ENCODE measurements at places on chromosomes 16 and 17.

- DNase-seq, result no peak
Observed at GRCh38 chr17:39399791-39400190, 1.6 kb downstream of the FBXL20 start.

DNA sequence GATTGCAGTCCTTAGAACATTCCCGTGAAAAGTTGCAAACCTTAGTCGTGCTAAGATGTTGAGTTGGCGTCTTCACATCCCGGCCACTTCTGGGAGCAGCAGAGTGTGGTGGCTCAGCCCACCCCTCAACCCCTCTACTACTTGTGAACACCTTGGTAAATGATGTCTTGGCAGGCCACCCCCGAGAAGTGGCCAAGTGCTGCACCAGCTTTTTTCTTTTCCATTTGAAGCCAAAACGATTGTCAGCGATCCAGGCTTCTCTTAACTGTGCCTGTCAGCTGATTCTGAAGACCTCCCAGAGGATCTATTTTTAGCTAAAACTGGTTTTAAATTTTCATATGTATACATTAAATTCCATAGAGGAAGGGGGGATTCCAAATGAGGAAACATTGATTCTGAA, 247.5 kb downstream of the CDH13 start:
- DNase-seq, result no peak

GRCh38 chr16:69465083-69465721, 40.8 kb downstream of the CYB5B start:
- no peak for DNase-seq

GRCh38 chr17:82820278-82821251, 19.3 kb downstream of the ZNF750 start:
- DNase-seq, result no peak

DNA sequence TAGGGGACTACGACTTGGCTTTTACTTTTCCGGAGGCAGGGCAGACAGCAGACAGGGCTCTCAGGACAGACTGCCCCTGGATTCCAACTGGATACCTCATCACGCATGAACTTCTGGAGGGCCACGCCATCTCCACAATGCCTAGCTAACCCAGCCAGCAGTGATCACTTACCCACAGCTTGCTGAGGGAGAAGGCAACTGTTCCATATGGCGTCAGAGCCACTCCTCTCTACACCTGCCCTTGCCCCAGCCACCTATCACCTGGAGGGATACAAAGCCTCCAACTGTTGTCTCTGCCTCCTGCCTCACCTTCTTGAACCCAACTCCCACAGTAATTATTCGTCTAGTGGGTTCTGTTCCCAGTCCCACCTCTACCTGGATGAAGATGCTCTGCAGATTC, 8.8 kb downstream of the MYO19 start:
- DNase-seq, result no peak

- DNase-seq, result no peak
Observed at GRCh38 chr16:86576591-86577313, 1.6 kb upstream of the FOXL1 start.

DNA sequence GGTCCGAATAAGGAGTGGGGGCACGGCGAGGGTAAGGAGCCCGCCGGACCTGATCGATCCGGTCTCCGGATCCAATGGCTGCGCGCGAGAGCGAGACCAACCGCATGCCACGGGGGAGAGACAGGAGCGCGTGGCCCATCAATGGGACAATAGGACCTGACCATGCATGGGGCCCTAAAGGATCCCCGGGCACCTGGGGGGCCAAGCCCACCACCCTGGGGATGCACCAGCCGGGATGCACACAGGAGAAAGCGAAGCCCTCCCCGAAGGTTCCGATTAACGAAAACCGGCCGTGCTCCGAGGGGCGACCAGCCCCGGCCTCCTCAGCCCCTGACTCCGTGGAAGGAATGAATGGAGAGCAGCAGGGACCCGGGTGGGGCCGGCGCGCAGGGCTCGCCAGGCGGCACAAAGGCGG, 525 bp downstream of the JPT1 start:
- no peak for DNase-seq

DNA sequence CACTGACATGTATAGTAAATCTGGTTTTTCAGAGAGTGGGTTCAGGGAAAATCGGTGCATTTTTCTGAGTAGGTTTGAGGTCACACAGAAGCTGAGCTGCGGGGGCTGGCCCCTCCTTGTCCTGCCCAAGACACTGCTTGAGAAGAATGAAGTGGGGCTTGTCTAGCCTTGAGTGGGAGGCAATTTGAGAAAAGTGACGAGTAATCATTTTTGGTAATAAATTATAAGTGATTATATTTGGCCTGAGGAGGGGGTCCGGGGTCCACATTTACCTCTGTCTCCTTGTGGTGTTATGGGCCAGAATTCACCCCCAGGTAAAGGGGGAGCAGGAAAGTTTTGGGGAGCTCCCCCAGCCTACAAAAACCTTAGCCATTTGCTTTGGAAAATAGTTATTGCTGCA, 28.1 kb downstream of the WFDC1 start:
- no peak for DNase-seq

DNA sequence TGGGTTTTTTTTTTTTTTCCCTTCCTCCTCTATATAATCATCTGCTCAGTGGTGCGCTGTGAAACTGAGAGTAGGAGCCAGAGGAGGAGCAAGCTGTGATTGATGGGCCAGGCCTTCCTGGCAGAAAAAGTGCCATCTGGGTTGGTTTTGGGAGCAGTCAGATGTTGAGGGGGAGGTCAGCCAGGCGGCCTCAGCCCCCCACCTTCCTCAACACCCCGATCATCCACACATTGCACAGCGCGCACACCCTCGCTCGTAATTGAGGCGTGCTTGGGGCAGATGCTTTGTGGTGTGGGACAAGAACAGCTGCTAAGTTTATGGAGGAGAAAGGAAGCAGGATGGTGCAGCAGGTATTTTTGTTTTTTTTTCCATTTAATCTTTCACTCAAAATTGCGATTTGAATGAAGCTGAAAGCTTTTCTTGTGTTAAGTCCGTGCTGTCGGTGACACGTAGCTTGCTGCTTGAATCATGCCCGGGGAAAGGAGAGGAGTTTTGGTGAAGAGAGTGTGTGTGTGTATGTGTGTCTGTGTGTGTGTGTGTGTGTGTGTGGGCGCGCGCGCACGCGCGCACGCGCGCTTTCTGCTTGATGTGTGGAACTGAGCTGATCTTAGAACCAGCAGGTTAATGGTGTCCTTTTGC, 177.4 kb downstream of the RBFOX1 start:
- DNase-seq, result no peak

- no peak for DNase-seq
Observed at GRCh38 chr17:81324851-81325713, 30.0 kb upstream of the SLC38A10 start.
